ENCODE measurements at places on chromosomes 1 and 21.

GRCh38 chr1:36836196-36836883, 198.0 kb downstream of the GRIK3 start:
- DNase-seq = no peak

- DNase-seq = peak; percentile 95
These were observed 8.2 kb upstream of the IL22RA1 start for GRCh38 chr1:24151175-24151533.

DNA sequence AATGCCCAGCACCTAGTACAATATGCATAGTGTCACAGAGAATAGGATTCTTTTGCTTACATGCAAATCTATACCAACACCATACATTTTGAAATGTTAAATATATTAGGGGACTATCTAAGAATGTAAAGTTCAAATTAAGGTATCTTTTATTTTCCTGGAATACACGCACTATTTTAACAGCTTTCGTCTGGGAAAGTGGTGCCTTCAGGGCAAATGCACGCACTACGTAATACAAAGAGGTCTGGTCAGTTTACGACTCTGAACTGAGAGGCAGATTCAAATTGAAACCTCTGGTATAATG, 931 bp downstream of the FUBP1 start:
- DNase-seq = no peak

DNA sequence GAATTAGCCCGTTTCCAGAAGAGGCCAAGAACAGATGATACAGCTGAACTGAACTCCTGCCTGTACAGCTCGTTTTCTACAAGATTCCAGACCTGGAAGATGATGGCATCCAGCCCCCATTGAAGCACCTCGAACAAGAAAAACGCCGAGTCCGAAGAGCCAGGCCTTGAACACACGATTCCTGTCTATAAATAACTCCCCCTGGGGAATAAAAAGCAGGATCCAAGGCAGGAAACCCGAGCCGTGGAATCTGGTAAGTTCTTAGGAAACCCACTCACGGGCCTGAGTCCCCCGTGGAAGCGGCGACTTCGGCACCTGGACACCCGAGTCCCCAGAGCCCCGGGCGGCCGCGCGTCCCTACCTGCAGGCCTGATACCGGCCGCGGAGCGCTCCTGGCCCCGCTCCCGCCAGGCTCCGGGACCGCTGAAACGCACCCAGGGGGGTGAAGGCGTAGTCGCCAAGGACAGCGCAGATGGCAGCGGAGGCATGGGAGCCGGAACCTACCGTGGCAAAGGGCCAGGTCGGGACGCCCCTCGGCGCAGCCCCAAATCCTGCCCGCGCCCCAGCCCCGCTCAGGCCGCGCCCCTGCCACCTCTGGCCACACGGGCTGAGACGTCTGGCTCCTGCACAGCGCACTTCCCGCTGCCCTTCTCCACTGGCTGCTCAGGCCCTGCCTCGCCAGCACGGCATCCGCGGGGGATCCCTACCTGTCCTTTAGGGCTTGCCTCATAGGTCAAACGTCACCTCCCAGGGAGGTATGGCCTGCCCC, 14.0 kb upstream of the HLCS start:
- DNase-seq = no peak

DNA sequence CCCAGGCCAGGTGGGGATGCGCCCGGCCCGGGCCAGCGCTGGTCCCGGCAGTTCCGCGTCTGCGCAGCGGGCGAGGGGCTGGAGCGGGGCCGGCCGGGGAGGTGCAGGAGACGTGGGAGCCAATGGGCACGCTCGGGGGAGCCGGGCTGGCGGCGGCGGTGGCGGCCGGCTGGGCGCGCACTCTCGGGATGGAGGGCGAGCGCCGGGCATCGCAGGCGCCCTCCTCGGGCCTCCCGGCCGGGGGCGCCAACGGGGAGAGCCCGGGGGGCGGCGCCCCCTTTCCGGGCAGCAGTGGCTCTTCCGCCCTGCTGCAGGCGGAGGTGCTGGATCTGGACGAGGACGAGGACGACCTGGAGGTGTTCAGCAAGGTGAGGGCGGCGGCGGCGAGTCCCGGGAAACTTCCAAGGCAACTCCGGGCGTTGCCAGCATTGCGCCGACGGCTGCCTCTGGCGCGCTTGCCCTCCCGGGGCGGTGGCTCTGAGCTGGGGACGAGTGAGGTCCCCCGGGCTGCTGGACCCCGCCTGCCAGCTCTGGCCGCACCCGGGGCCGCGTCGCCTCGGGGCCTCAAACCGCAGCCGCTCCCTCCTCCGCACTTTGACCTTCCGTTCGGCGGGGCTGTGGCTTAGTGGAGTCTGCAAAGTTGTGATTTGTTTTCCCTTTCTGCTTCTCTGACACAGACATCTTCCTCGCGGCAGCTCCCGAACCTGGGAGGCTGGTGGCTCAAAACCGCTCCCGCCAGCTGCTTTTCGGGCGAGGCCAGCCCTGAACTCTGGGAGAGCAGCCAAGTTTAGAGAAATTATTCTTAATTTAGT, at the start of gene SNX7:
Gene SNX7, plus strand, starts transcription at position 178 of the 812 bp plus-strand sequence. Its CDS starts 11 bp downstream, at position 189.
- DNase-seq = no peak

DNA sequence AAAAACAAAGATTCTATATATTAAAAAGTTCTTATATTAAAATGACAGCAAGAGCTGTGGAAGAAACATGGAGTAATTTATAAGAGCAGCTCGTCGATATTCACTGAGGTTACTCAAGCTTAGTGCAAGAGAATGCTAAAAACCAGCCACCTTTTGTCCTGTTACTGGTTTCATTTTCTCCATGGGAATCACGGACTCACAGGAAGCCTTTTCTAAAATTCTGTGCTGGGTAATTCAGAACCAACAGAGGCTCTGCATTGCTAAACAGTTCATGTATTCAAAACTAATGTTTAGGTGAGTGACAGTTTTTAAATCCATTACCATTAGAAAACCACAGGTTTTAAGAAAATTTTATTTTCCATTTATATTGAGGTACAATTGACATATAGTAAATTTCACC, 147.8 kb upstream of the MAP1LC3C start:
- DNase-seq = no peak

- no peak for DNase-seq
These were observed 20.1 kb downstream of the PLA2G5 start for GRCh38 chr1:20090119-20090518.

DNA sequence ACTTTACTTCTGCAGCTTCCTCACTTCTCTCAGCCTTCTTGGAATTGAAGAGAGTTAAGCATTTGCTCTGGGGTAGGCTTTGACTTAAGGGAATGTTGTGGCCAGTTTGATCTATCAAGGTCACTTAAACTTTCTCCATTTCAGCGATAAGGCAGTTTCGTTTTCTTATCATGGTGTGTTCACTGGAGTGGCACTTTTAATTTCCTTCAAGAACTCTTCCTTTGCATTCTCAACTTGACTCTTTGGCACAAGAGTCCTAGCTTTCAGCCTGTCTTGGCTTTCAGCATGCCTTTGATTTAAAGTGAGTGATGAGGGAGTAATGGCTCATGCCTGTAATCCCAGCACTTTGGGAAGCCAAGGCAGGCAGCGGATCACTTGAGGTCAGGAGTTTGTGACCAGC, 38.7 kb downstream of the HS2ST1 start:
- DNase-seq = no peak

DNA sequence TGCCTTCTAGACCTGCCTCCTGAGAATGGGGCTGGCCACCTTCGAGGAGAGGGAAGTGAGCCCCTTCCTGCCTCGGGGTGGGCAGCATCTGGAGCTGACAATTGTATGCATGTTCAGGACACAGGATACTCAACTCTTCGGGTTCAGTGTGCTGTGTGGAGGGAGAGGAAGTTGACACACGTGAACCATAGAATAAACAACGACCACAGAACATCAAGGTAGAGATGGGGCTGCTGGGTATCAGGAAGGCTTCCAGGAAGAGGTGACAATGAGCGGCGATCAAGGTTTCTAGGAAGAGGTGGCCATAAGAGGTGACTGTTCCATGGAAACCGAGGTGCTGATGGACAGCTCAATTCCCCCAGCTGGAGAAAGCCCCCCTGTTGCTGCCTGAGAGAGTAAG, 22.0 kb downstream of the UBIAD1 start:
- DNase-seq = no peak

DNA sequence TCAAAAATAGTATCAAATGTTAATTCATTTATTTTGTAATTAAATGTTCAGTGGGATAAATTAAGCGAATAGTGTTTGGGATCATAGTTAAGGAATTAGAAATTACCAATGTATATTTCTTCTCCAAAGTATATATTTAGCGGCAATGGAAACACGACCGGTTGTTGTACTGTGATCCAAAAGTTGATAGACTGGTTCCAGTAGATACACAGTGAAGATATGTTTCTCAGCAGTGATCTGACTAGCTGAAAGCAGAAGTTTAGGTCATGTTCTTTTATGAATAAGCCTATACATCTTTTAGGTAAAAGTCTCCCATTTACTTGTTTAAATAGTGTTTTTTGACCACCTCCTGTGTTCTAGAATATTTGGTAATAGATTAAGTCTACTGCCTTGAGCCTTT, 8.8 kb downstream of the USP16 start:
- no peak for DNase-seq

GRCh38 chr21:33655588-33656221, 13.4 kb downstream of the ITSN1 start:
- DNase-seq = no peak
